AG09309 (cell line): ENCODE measurements at places on chromosomes 1 and 21.

DNA sequence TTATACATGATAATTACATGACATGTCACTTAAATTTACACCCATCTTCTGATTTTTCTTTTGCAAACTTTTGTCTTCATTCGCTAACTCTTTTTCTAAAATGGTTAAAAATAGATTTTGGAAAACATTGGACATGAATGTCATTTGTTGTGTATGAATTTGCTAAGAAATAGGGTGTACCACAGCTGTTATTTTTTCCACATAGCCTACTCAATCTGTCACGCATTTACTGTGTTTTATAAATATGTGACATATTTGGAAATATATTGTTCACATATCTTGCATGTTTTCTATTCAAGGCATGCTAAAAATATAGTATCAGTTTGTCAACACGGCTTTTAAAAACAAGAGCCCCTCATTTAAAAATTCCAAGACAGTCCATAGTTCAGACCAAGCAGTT lies 47.9 kb upstream of the TARBP1 start:
- no peak for DNase-seq

DNA sequence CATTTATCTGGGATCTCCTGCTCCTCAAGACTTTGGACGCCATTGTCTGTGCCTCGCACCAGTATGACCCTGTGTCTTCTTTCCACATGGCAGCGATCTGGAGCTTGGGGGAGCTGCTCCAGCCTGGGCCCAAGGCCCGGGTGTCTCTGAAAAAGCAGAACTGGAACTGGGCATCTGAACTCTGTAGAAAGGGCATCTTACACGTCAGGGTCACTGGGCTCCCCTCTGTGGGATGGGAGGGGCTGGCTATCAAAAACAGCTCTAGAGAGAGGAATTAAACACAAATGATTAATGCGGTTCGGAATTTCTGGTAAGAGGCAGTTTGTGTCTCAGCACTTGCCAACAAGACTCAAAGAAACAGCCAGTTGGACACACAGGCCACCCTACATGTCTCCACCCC lies 16.1 kb downstream of the FCRL1 start:
- no peak for DNase-seq

DNA sequence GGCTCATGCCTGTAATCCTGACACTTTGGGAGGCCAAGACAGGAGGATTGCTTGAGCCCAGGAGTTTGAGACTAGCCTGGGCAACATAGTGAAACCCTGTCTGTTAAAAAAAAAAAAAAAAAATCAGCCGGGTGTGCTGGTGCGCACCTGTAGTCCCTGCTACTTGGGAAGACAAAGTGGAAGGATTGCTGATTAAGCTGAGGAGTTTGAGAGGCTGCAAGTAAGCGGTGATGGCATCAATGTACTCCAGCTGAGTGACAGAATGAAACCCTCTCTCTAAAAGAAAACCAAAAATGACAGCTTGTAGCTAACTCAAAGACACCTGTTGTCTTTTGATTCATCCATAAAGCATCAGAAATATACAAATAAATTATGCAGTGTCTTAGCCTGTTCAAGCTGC lies 31.8 kb downstream of the SIPA1L2 start:
- DNase-seq: no peak

DNA sequence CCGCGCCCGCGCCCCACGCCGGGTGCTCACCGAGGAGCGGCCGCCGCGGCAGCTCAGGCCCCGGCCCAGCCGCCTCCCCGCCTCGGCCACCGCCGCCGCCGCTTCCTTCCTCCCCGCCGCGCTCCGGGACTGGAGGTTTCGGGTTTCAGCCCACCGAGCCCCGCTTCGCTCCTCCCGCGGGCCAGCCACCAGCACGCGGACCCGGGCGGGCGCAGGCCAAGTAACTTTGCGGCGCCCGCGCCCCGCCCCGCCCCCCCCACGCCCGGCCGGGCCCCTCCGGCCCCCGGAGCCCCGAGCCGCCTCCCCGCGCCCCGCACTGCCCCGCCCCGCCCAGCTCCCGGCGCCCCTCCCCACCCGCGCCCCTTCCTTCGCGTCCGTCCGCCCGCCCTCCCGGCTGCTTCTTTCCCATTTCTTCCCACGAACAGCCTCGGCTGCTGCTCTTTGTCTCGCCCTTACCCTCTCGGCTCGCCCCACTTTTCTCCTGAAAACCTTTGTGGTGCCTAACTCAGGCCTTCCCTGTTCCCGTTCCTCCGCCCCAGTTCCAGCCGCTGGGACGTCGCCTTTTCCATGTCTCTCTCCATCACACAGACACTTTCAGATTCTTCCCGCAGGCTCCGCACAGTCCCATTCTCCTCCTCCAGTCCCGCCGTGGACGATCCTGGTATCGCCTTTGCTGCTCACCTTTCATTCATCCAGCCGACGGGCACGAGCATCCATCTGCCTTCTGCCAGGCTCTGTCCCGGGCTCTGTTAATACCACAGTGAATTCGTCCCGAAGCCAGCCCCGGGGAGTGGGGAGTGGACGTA lies at the start of gene GPR161:
Gene GPR161, minus strand, starts transcription at position 222 of the 806 bp plus-strand sequence. CDS start 32,080 bp downstream, outside the sequence.
- no peak for DNase-seq

- DNase-seq: no peak
These were observed 84.9 kb upstream of the CD1D start for GRCh38 chr1:158095737-158096335.

DNA sequence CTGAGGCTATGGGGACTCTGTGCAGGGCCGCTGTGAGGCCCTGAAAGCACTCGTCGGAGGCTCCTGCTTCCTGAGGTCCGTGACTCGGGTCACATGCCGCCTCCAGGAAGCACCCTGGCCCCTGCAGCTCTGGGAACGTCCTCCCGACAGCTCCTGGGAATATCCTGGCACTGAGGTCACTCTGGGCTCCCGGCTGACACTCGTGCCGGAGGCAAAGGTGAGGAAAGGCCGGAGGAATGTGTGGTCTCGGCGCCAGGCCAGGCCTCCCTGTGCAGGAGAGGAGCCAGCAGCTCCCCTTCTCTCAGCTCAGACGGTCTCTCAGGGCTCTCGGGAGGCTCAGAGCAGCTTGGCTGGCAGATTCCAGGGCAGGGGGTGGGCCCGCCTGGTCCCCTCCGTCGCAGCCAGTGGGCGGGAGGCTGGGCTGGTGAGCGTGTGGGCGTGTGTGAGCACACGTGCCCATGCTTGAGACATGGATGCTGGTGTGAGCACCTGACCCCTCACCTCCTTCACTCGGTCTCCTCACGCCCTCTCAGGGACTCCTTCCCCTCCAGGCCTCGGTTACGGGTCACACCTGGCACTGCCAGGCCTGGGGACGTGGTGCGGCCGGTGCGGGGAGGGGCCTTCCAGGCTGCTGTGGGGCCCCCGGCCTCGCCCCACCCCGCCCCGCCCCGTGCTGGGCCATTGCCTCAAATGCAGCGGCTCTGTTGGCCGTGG lies 5.5 kb upstream of the RNF223 start:
- DNase-seq: peak; percentile 40

- DNase-seq: no peak
These were observed 14.2 kb downstream of the TRAF5 start for GRCh38 chr1:211340622-211341507.
